ENCODE measurements at places on chromosomes 1 and 21. TPM values are rescaled to one million over a fixed set of nuclear protein-coding genes. Genes with fewer than 3 reads are reported as not detected.

NR1I3 gene
- total RNA-seq = not detected

AGBL4 gene
- 0.51 TPM for total RNA-seq

ACP6 gene
- total RNA-seq = 19.2 TPM

GRCh38 chr1:229434641-229435051, 752 bp upstream of the ACTA1 start:
- peak; percentile 16 for DNase-seq

GRCh38 chr1:175434283-175434860, 241.8 kb upstream of the KIAA0040 start:
- no peak for DNase-seq

GRCh38 chr1:79303040-79303439, 296.5 kb upstream of the ADGRL4 start:
- DNase-seq = no peak

DNA sequence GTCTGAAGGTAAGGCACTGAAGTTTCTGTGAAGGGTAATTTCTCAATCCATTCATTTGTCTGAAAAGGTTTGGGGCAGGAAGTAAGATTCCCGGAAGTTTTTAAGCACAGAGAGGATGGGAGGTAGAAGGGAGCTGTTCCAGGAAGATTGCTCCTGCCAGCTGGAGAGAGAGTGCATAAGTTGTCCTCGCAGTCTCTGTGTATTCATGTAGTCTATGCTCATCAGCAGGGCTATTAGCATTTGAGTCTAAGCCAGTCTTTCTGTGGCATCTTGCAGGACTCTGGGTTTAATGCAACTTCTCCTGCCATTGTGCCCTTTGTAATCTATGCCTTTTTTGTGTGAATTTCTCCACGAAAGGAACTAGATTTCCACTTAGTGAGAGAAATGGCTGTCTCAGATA, 140.8 kb upstream of the FGGY start:
- no peak for DNase-seq

Measured in endothelial cell (in vitro differentiated cells).